ENCODE measurements at places on chromosomes 16 and 17.
A peak's percentile ranks its signal among the peaks of the same experiment; 100 is the strongest.

DNA sequence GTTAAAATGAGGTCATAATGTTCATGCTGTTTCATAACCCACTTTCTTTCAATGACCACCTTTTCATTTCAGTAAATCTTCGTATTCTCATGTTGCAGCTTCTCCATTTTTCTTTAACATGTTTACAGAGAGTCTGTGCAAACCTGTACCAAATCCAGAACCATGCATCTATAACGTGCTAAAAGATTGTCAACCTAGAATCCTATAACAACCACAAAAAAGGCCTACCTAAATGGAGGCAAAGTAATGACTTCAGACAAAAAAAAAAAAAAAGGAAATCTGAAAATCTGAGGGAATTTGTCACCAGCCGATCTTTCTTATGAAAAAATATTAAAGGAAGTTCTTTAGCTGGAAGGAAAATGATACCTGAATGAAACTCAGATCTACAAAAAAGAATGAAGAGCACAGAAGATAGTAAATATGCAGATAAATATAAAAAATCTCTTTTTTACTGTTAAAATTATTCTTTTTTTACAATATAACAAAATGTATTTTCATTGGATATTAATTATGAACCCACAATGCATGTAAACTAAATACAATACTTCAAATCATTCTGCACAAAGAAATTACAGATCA is 1.4 kb upstream of the SLFN11 start:
- no peak for DNase-seq

DNA sequence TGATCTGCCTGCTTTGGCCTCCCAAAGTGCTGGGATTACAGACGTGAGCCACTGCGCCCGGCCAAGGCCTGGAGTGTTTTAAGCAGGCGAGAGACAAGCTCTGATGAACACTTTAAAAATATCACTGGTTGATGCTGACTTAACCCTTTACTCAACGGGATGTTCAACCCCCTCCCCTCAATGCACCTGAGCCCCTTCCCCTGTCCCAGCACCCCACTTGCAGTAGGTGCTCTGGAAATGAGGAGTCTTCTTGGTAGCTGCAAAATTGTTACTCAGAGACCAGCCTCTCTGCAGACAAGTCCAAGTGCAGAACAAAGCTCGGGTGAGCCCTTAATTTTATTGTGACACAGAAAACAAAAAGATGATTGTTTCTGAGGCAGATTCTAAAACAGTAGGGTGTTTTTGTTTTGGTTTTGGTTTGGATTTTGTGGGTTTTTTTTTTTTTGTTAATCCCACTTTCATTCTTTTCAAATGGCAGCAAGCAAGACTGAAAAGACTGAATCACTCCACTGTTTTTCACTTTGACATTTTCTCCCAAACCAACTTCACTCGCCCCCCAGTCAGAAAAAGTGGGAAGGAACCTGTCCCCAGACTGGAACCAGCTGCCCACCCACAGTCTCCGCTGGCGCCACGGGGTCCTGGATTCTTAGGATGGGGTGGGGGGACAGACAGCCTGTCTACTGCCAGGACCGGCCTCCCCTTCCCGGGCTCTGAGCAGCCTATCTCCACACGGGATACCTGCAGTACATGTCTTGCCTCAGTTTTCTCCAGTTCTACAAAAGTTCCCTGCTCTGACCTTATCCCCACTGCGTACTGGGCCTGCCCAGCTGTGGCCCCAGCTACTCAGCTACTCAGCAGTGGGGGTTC is 5.2 kb upstream of the PLLP start:
- no peak for DNase-seq

DNA sequence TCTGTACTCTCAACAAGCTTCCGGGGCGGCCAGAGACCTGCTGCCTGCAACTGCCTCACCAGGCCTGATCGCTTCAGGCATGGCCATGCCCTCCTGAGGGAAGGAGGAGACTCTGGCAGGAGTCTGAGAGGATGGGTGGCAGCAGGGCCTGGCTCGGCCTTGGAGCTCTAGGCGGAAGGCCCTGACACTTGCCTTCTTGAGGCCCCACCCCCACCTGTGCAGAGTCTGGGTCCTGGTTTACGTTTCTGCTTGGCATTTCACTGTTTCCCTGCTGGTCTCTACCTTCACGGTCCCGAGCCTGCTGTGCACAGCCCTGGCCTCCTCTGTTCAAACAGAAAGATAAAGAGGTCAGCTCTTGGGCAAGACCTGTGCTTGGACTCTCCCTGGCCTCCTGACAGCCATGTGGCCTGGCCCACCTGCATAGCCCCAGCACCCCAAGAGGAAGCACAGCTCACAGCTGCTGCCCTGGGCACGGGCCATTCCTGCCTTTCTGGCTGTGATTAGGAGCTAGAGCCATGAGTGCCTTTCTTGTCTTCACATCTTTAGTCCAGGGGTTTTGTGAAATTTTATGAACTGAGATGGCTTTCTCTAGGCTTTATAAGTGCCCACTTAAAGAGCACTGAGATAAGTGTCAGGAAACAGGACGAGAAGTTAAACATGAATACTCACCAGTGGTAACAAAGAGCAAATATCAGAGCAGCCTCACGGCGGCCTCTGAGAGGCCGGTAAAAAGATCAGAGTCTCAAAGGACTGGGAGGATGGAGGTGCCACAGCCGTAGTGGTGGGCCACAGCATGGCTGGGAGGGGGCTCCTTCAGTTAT is 25.6 kb upstream of the MTSS2 start:
- DNase-seq = no peak

- peak; percentile 57 for DNase-seq
Observed at GRCh38 chr16:10575506-10576130, 4.8 kb downstream of the EMP2 start.

DNA sequence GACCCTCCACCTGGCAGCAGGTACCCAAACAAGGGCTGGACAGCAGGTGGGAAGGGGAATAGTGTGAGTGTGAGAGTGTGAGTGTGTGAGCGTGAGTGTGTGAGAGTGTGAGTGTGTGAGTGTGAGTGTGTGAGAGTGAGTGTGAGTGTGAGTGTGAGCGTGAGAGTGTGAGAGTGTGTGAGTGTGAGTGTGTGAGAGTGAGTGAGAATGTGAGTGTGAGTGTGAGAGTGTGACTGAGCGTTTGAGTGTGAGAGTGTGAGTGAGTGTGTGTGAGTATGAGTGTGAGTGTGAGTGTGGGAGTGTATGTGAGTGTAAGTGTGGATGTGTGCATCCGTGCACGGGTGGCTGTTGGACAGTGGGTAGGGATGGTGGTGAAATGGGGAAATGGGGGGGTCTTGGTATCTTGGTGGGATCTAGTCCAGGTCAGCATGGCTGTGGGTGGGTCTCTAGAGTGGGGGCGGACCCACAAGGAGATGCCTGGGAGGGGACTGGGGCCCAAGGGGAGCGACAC is 408 bp downstream of the ADGRG1 start:
- no peak for DNase-seq

GRCh38 chr16:57679767-57680482 is 11.8 kb downstream of the ADGRG3 start:
- no peak for DNase-seq

- no peak for DNase-seq
Observed at GRCh38 chr17:31546650-31547049, 155.2 kb downstream of the RAB11FIP4 start.

- DNase-seq = no peak
Observed at GRCh38 chr16:89187770-89188392, 12.5 kb downstream of the SLC22A31 start.

DNA sequence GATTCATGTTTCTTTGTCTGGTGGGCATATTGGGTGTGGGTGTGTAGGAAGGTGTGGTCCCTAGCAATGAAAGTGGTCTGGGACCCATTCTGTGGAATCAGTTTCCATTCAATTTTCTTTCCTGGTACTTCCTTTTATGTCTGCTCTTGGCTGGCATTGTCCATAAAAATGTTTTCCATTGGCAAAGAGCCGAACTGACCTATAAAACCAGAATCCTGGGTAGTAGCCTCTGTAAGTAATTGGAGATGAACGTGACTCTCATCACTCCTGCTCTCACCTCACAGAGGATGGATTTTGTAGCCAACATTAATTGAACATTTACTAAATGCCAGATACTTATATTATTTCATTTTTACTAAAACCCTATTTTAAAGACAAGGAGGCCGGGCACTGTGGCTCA is 66.5 kb upstream of the IRX3 start:
- no peak for DNase-seq

DNA sequence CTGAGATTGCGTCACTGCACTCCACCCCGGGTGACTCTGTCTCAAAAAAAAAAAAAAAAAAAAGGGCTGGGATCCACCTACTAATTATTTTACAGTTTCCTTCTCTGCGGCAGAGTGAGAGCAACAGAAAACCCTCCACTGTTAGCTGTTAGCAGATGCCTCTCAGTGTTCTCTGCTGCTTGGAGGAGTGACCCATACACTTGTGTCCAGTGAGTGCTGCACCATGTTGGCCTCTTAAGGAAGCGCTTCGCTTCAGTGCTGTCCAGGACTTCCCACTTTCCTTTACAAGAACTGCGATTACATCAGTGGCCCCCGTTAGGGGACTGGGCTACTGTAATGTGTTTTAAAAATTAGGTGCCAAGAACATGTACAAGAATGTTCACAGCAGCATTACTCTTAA is 18.4 kb upstream of the CLEC18B start:
- no peak for DNase-seq

- peak; percentile 72 for DNase-seq
Observed at GRCh38 chr16:29028457-29029167, 43.8 kb downstream of the LAT start.

GRCh38 chr17:79745641-79746105 is 14.9 kb downstream of the ENPP7 start:
- DNase-seq = no peak

GRCh38 chr17:4504188-4504587 is 5.5 kb downstream of the SPNS2 start:
- no peak for DNase-seq

- no peak for DNase-seq
Observed at GRCh38 chr17:76155988-76156661, 15.1 kb upstream of the FOXJ1 start.

DNA sequence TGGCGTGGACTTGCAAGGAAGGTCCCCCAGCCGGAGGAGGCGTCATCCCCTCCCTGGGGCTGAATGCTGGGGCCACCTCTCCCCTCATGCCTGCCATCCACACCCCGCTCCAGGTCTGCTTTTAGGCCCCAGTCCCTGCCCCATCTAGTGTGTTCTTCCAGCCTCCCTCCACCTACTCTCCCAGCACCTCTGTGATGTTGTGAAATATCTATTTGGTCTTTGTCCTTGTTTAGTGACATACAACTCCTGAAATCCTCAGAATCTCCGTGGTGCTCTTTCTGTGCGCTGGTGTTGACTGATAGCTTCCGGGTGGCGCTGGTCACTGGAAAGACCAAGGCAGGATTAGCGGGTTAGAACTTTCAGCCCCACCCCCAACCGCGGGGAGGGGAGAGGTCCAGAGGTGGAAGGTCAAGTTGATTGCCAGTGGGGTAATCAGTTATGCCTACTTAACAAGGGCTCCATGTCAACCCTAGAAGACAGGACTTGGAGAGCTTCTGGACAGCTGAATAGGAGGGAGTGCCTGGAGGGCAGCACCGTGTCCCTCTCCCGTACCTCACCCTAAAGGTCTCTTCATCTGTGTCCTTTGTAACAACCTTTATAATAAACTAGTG is 10.1 kb downstream of the TBC1D24 start:
- no peak for DNase-seq

DNA sequence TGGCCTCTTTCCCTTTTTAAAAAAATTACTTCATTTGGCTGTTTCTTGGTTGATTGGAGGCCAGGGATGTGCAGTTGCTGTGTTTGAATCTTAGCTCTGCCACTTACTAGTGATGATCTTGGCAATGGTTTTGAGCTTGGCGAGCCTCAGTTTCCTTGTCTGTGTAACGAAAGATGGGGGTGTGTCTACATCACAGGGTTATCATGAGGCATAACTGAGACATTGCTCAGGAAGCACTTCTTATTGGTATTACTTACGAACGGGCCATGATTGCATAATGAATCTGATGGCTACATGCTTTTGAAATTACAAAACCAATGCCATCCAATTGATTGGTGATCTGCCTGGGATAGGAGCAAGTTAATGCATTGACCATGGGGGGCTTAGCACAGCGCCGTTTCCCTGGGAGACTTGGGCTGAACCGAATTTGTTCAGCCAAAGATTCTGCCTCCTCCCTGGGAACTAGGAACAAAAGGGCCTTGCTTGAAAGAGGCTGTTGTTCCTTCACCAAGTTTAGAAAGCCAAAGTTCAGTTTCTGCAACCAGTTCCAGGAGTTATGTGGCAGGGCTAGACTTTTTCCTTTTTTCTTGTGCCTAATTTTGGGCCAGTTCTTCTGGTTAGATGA is 21.9 kb downstream of the CMIP start:
- DNase-seq = peak; percentile 69

DNA sequence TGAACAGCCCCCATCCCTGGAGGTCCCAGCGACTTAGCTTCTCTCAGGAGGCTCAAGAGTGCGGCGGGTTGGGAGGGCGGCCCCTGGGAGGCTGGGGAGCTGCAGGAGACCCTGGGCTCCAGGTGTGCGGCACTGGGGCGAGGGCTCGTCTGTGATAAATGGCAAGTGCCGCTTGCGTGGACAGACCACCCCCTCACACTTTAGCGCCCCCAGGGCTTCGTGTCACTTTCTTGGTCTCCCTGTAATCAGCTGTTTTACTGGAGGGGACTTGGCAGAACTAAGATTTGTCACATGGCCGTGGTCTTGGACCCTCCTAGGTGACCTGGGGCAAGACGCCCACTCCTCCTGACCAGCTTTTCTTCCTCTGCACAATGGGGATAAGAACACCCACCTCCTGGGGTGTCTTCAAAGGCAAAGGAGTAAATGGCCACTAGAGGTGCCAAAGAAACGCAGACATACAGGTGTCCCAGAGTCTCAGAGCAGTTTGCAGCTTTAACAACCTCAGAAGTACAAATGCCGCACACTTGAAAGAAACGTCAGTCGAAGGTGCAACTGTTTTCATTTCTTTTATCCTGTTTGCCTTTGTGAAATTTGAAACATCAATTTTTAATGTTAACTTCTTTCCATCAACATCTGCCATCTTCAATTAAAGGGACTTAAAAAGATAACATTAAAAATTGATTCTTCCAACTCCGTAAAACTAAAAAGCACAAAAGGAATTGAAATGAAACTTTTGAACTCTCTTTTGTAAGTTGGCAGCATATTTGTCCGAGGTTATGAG is 946 bp downstream of the OSGIN1 start:
- peak; percentile 54 for DNase-seq

Data from iris pigment epithelial cell (primary cell).